Amygdala (tissue), 56 donors: ENCODE measurements at places on chromosomes 12 and 14.

- no peak for DNase-seq
Observed at GRCh38 chr12:66552716-66553115, 126.2 kb downstream of the GRIP1 start.

DNA sequence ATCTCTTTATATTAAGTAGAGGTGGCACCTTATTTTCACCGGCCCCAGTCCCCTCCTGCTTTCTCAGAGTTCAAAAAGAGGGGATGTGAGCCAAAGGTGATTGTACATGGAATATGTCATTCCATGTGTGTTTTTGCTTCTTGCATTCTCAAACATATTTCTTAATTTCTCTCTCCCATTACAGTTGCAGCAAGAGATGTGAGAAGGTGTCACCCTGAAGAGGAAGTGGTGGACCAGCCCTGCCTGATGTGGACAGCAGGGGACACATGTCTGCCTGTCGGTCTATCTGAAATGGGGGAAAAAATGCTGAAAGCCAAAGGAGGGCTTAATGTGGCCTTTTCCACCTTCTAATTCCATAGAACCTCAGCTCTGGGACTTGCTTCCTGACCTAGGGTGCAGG, 1.9 kb upstream of the FOXN3 start:
- no peak for DNase-seq

DNA sequence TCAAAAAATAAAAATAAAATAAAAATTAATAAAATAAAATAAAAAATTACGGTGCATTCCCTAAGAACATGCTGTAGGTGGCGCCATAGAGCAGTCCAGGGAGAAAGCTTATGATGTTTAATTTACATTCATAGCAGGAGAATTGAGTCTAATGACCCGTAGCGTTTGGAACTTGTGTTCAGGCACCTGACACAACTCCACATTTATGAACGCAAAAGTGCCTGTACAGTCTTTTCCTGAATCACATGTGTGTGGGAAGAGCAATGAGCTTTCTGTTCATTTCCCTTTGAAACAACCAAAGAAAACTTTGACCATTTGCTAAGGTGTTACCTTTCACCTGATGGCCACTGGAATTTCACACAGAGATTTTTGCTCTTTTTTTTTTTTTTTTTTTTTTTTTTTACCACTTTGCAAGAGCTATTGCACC, 60.6 kb upstream of the KCNA1 start:
- DNase-seq = no peak

GRCh38 chr14:93592786-93593185, 162.0 kb downstream of the UNC79 start:
- no peak for DNase-seq

- no peak for DNase-seq
Observed at GRCh38 chr14:23568600-23569331, 1.2 kb upstream of the AP1G2 start.

DNA sequence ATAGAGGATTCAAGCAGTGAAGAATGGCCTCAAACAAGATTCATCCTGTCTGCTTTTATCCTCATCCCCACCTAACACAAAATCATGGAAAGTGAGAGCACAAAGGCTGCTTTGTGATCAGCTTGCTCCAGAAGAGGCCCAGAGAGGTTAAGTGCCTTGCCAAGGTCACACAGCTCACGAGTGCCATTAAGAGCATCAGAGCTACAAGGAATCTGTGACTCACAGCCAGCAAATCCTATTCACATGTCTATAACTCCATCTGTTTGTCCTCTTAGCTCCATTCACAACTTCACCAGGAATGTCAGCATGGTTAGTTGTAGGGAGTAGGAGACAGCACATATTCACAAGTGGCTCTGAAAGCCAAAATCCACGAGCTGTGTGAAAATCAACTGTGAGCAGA, 79.8 kb downstream of the TTC9 start:
- no peak for DNase-seq

DNA sequence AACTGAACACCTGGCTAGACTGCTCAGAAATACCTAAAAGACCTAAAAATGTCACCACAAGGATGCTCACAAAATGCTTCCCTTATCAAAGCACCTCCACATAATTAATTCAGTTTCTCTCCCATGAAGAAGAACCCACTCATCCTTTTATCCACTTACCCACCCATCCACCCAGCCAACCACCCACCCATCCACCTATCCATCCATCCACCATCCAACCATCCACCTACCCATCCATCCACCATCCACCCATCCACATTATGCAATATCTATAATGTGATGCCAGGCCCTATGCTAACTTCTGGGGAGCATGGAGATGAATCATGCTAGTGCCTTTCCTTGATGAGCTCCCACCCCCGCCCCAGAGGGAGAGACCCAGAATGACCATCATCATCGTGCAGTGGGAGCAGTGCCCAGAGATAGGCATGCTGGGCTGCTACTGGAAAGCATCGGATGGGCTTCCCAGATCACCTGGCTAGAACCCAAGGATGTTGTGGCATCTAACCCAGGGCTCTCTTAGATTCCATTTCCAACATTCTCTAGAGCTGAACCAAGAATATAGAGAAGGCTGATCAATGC, 166.6 kb downstream of the TTC7B start:
- no peak for DNase-seq

DNA sequence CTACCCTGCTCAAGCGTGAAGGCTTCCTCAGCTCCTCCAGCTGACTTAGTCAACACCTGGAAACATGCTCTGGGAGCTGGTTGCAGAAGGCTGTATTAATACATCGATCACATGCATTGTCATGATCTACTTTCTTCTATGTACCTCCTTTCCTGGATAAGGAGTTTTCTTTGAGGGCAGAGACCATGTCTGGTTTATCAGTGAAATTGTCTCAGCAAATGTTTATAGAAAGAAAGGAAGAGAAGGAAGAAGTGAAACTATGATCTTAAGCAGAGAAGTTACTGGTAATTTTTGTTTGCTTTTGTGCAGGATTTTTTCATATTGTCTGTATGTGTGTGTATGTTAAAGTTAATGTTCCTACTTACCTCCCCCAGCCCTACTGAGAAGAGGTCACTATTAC, 4.5 kb downstream of the DYRK4 start:
- no peak for DNase-seq

GRCh38 chr14:33134162-33134561, 195.5 kb downstream of the NPAS3 start:
- DNase-seq = no peak

DNA sequence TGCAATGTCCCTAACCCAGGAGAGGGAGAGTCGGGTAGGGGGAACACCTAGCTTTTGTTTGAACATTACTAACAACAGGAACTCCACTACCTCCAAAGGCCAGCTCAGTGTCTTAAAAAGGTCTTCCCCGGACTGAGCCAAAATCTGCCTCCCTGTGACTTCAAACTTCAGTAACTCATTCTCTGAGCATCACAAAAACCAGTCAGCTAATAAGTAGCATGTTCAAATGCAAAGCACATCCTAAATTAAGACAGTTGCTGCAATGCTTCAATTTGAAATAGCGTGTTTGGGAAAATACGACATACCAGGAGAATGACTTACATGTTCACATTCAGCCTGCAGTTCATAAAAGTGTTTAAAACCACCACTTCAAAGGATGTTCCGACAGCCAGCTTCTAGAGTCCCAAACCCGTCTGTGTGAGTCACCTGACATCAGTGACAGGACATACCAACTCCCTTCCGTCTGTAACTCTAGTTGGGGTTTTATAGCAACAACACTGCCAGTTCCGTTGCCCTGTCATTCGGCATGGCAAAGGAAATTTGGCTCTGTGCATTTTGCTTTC, 13.0 kb downstream of the ZFP36L1 start:
- no peak for DNase-seq

DNA sequence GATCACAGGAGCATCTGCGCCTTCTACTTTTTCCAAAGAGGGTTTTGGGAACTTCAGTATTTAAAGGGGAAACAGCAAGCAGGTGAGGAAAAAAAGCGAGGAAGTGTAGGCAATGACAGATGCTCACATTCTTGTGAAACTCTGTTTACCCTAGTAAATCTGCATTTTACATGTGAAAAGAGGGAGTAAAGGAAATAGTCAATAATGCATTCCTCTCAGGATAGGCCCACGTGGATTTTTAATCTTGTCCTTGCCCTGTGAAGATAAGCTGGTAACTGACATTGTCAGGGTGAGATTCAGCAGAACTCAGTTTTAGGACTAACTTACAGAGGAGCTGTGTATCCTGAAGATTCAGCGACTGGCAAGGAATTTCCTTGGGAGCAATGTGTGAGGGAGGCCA, 1119.2 kb upstream of the TMEM132C start:
- no peak for DNase-seq

DNA sequence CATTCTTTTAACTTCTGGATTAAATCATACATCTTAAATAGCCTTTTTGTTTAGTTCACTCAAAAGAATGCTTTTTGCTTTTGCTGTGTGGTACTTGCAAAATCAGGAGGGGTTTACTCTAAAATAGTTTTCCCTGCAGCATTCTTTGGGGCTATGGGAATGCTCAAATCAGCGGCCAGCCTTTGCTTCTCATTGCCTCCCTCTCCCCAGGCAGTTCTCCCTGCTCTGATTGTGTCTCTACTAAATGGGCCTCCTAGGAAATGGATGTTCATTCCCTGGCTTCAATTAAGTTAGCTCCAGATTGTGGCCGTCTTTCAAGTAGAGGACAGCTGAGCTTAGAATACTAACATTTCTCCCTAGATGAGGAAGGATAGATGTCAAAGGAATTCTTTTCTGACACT, 4.4 kb downstream of the TULP3 start:
- peak; percentile 9 for DNase-seq

DNA sequence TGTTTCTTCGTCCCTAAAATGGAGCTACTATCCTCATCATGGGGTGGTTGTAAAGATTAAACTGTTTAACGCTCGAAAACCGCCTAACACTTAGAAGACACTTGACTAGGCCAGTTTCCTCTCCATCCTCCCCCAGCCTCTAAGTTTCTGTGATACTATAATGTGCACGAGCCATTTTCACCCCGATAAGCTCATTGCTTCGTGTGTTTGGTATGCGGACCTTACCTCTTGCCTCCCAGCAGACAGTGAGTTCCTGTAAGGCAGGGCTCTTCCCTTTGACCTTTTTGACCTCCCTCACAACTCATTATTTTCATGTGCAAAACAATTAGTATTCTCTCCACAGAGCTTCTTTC, 499 bp upstream of the GXYLT1 start:
- DNase-seq = no peak

GRCh38 chr14:85175556-85175955, 354.4 kb upstream of the FLRT2 start:
- DNase-seq = no peak

- no peak for DNase-seq
Observed at GRCh38 chr12:27534765-27535161, 10.8 kb downstream of the PPFIBP1 start.

- no peak for DNase-seq
Observed at GRCh38 chr14:74893614-74894091, 11.9 kb downstream of the DLST start.

DNA sequence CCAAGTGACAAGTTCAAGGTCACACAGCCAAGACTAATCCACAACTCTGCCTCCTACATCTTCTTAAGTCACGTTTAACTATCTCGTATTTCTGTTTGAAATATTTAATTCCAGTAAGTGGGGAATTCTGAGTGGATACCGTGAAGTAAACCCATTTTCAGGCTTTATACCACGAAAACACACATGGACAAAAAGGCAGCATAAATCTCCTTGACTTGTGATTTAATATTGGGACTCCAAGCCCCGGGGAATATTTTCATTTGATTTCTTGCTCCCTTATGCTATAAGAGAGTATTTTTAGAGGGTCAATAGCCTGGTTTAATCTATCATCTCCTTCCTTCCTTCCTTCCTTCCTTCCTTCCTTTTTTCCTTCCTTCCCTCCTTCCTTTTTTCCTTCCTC, 716.7 kb downstream of the VRK1 start:
- no peak for DNase-seq

- DNase-seq = no peak
Observed at GRCh38 chr14:103311171-103311997, 22.7 kb upstream of the EIF5 start.

GRCh38 chr12:50070314-50071060, 13.1 kb downstream of the ASIC1 start:
- peak; percentile 79 for DNase-seq

- DNase-seq = no peak
Observed at GRCh38 chr14:105375635-105376057, 22.7 kb upstream of the TEX22 start.

- no peak for DNase-seq
Observed at GRCh38 chr14:30264161-30264560, 294.8 kb upstream of the G2E3 start.

- DNase-seq = peak; percentile 28
Observed at GRCh38 chr12:6383572-6384498, at the start of gene LTBR. TSS of gene LTBR (plus strand) at chr12:6384162. CDS start at chr12:6384359, 197 bp downstream.

- DNase-seq = no peak
Observed at GRCh38 chr12:110575326-110575725, 7.8 kb downstream of the PPTC7 start.

DNA sequence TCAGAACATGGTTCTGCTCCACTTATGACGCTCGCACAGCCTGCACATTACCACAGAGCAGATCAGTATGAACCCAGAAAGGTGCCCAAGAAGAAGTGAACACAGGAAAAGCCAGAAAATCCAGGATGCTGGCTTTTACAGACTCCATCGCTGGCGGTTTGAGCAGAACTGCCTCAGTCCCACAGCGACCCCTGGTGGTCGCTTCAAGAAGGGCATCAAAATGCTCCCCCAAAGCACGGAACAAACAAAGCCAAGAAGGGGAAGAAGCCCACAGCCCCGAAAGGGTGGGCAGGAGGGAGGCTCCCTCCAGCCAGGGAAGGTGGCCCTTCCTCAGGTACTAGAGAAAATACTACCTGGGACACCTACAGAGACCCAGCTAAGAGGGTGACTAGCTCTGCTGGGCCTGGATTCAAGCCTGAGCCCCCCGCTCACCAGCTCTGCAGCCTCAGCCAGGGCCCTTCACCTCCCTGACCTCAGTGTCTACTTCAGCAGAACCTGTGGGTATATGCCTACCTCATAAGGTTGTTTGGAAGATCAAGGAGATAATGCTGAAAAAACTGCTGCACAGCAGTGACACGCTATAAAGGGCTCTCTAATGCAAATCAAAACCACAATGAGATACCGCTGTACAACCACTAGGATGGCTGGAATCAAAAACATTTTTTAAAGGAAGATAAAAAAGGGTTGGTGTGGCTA, 98.1 kb downstream of the NCOR2 start:
- DNase-seq = no peak

DNA sequence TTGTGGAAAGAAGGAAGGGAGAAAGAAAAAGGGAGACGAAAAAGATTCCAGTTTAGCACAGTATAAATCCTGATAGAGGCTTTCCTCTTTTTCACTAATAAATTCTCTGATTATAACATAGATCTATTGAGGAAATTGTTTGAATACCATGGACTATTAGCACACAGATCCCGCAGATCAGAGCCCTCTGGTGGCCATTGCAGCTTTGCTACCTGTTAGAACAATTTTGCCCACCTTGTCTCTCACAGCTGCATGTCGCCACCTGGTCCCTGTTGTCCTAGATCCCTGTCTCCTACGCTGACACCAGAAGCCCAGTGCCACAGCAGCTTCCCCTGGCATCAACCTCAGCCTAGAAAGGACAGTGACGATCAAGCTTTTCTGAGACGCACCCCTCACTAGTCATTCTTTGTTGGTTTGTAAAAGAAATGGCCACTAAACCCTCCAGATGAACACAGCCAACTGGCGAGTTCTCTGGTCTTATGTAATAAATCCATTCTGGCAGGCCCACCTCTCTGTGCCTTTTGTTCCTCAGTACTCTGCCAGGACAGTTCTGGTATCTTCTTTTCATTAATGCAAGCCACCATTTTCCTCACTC, 9.9 kb downstream of the GPHB5 start:
- no peak for DNase-seq
